ENCODE measurements at places on chromosomes 7 and 10.

DNA sequence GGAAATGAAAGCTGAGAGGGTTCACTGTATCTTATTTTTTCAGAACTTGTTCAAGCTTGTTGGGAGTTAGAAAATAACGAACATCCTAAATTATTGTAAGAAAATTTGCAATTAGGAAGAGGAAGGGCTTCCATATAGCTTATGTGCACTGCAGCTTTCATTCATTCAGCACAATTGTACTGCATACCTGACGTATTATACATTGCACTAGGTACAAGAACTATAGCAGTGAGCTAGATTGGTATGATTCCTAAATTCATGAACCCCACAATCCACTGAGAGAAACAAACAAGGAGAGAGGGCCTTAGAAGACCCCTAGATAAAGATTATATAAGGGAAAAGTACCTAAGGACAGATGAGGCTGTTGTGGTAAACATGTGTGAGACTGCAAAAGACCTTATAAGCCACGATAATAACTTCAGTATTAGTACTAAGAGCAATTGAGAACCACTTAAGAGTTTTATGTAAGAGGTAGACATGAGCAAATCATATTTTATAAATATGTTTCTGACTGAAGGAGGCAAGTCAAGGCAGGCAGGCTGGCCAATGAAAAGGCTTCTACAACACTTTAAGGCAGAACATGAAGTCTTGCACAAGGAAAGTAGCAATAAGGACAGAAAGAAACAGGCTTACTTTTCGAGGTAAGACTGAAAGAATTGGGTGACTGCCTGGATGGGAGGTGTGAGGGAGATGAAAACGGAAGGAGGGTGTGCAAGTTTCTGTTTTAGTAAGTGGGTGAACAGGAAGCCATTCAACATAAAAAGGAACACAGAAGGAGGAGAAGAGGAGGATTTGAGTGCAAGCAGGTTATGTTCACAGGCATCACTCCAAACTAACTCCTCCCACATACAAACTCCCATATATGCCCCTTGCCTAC lies 77.9 kb upstream of the LRRN3 start:
- DNase-seq = no peak

GRCh38 chr10:93219347-93219746 lies 145.7 kb downstream of the CYP26A1 start:
- DNase-seq = no peak

GRCh38 chr7:155753446-155753965 lies 58.8 kb downstream of the SHH start:
- DNase-seq = no peak

DNA sequence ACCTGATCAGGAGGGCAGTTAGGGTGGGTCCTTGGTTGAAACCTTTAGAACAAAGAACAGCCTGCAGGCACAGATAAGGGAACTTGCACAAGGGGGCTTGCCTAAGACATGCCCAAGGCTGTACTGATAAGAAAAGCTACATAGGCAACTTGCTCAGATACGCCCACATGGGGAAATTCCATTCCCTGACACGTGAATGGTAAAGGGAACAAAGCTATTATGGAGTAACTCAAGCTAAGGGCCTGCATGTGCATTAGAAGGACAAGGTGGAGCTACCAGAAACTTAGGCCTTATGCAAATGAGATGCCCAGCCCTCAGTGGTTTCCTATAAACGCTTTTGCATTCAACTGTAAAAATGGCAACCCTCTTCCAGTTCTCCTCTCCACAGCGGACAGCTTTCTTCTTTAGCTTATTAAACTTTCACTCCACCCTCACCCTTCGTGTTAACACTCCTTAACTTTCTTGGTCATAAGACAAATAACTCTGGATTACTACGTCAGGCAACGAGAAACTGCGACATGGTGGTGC lies 1192.1 kb upstream of the CELF2 start:
- no peak for DNase-seq

GRCh38 chr7:30321882-30322192 lies 37.4 kb downstream of the ZNRF2 start:
- no peak for DNase-seq

DNA sequence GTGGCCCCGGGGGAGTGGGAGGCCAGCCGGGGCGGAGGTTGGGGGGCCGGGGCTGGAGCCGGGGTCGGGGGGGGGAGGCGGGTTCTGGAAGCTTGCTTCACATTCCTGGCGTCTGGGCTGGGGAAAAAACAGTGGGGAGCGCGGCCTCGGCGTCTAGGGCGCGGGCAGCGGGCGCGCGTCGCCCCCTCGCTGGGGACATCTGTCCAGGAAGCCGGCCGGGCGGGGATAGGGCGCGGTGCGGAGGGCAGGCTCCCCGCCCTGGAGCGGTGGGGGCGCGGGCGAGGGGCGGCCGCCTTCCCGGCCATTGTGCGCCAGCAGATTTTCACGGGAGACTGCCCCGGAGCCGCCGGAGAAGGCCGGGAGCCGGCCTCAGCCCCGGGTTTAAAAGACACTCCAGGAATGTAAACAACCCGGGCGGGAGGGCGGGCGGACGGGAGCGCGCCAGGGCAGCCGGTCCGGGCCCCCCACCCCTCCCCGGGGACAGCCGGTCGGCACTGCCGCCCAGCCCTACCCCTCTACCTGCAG lies 1.4 kb downstream of the ZMIZ1 start:
- no peak for DNase-seq

DNA sequence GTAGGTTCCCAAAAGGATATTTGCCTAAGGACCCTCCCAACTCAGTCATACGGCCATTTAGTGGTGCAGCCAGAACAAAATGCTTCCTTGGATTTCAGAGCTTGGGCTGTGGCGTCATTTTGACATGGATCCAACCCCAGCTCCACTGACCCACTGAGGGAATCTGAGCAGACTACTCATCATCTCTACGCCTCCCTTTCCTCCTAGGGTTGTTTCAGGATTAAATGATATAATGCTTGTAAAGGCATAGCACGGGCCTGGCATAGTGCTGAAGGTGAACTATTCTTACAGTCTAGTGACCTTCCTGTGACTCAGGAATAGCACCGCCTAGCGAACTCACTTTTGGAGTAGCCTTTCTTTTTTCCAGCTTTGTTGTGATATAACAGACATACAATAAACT lies 70.3 kb upstream of the LOXL4 start:
- no peak for DNase-seq

DNA sequence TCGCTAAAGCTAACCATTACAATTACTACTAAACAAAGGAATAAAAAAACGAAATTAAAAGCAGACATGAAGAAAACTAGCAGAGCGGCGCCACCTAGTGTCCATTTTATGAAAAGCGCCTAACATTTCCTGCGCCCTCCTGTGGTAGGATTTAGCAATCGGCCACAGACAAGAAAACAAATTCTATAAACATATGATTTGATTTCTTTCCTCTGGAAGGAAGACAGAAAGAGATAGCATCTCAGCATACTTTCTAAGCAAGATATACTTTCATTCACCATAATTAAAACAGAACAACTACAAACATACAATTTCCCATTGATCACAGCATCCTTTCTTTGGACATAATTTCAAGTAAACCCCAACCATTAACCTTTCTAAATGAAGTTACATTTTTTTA lies 337.7 kb upstream of the NPVF start:
- peak; percentile 49 for DNase-seq

DNA sequence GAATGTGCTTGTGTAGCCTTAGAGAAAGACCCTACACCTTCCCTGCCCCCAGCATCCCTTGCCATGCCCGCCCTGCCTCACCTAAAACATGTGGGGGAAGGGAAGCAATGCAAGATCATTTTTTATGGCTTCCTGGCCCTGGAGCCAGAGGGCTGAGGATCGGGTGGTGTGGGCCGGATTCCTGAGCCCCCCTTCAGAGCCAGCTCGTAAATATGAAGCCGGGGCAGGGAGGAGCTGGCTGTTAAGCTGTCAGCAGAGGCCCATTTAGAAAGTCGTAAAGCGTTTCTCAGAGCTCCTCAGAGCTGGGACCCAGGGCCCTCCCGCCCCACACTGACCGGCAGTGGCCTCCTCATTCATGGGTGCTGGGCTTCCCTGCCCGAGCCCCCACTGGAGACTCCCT lies 23.9 kb downstream of the UNC5B start:
- DNase-seq = no peak

GRCh38 chr10:111439034-111439842 lies 362.4 kb downstream of the ADRA2A start:
- no peak for DNase-seq

- DNase-seq = no peak
Observed at GRCh38 chr7:75938921-75939320, 24.0 kb downstream of the POR start.

DNA sequence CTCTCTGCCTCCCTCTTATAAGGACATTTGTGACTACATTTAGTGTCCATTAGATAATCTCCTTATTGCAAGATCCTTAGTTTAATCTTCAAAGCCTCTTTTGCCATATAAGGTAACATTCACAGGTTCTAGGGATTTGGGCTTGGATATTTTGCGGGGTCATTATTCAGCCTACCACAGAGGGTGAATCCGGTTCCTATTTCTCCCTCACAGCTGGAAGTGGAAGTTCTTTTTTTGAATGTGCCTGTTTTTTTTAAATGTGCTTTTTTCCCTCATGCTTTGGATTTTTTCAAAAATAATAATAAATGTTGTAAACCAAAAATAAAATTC lies 17.1 kb upstream of the FAM221A start:
- no peak for DNase-seq

GRCh38 chr7:135448753-135449152 lies 61.1 kb downstream of the CNOT4 start:
- no peak for DNase-seq

DNA sequence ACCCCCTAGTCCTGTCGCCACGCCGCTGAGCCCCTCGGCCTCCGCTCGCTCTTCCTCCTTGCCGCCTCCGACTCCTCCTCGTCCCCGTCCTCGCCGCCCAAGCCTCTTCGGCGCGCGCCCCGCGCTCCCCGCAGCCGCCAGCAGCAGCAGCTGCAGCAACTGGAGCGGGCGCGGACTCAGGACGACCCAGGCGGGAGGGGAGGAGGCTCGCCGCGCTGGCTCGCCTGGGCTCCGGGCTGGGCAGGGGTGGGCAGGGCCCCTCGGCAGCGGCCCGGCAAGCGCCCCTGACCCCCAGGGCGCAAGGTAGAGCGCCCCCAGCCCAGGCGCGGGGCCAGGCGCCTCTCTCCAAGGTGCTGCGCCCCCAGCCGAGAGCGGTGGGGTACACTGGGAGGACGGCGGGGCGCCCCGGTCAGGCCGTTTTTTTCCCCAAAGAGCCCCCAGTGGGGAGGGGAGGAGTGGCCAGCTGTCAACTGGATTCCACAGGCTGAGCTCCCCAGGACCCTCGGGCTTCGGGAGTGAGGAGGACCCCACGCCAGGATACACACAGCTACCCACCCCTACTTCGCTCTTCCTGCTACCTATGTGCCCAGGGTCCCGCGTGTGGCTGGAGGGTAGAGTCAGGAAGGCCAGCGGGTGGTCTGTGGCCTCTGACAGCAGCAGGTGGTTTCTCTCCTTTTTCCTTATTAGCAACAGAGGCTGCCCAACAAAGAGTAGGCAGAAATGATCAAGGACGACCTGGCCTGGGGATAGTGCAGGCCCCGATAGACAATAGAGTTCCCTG lies 903 bp upstream of the KCNMA1 start:
- DNase-seq = no peak

DNA sequence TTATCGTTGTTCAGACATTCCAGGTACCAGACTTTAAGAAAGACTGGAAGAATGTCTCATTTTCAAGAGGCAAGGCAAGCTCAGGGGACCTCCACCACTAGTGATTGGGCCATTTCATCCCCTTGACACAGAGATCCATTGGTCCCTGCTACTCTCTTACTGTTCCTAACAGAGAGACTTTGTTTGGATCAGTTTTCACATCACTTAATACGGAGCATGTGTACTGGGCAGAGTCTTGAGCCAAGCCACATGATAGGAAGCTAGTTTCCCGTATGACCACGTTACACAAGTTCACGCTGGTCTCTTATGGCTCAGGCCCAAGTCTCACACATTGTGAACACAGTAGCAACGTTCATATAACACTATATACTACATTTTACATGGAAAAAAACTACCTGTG lies 269.9 kb downstream of the BAMBI start:
- no peak for DNase-seq

GRCh38 chr7:237385-237784 lies 45.0 kb downstream of the FAM20C start:
- DNase-seq = no peak

GRCh38 chr10:43576062-43576461 lies 1.6 kb upstream of the ZNF239 start:
- DNase-seq = no peak
